ENCODE measurements at places on chromosomes 4 and X. TPM values are rescaled to one million over a fixed set of nuclear protein-coding genes. Genes with fewer than 3 reads are reported as not detected.

GRCh38 chrX:100850317-100850716 lies 23.8 kb downstream of the NOX1 start:
- no peak overlapping the region for H3K4me3 ChIP-seq
- H3K27me3 ChIP-seq, result peaks cover 3% of the 10 kb centered on the region
- H3K27ac ChIP-seq, result no peak overlapping the region

GSTCD gene
- 2.0 TPM for polyA plus RNA-seq

DNA sequence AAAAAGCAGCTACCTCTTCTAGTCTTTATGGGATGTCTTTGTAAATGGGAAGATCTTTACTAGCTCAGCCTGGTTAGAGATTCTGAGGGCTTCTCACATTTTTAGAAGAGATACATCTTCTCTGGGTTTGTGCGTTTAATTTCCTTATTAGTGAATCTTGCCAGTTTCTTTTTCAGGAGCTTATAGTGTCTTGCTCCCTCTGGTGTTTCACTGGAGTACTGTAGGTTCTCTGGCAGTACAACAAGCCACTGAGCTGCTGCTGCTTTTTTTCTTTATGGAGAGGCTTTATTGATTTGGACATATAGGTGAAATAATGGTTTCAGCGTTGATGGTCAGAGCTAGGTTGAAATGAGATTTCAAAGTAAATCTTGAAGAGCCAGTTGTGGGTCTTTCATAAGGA lies 82.9 kb downstream of the LAS1L start:
- H3K27me3 ChIP-seq, result peaks cover 2% of the 10 kb centered on the region
- no peak overlapping the region for H3K27ac ChIP-seq
- peak; percentile 3 for DNase-seq
- H3K4me3 ChIP-seq, result no peak overlapping the region

GRCh38 chr4:168923526-168924194 lies 86.4 kb downstream of the CBR4 start:
- DNase-seq, result peak; percentile 49
- H3K36me3 ChIP-seq, result peaks cover 30% of the 10 kb centered on the region
- peaks cover 1% of the 10 kb centered on the region for H3K4me1 ChIP-seq
- H3K4me3 ChIP-seq, result no peak overlapping the region
- H3K27me3 ChIP-seq, result no peaks in the 10 kb centered on the region

DNA sequence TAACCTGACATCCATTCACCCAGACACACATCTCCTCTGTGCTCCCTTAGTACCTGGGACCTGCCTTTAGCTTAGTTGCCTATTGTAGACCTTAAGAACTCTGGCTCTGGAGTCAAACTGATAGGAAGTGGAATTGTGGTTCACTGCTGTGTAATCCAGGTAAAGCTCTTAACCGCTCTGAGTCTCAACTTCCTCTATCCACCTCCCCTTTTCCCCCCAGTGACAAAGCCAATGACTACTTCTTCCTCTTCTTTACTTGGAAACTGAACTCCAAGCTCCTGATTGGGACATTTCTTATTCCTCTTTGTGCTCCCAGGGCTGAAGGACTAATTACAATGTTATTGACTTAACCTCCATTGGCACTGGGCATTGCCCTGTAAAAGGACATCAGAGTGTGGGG lies 94.1 kb downstream of the DRD5 start:
- no peaks in the 10 kb centered on the region for H3K36me3 ChIP-seq
- peaks cover 6% of the 10 kb centered on the region for H3K27me3 ChIP-seq
- no peaks in the 10 kb centered on the region for H3K4me1 ChIP-seq

CPZ gene
- not detected for polyA plus RNA-seq

DNA sequence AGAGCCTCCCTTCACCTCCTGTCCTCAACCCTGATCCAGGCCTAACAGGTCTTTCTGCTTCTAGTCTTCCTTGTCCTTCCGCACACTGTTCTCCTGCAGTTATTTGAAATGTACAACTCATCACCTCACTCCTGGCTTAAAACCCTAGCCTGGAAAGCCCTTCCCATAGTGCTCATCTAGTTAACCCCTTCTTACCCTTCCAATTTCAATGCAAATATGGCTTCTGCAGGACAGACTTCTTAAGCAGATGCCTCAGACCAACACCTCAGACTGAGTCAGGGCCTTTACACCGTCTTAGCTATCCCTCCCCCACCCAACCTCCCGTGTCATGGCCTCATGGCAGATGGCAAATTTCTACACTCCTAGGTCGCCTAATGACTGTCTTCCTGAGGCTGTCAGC lies 130.4 kb downstream of the BCOR start:
- H3K36me3 ChIP-seq, result no peaks in the 10 kb centered on the region
- H3K27ac ChIP-seq, result no peak overlapping the region
- no peak for DNase-seq
- H3K4me3 ChIP-seq, result no peak overlapping the region

- H3K27ac ChIP-seq, result no peak overlapping the region
- H3K4me3 ChIP-seq, result no peak overlapping the region
- DNase-seq, result no peak
- no peaks in the 10 kb centered on the region for H3K4me1 ChIP-seq
- peaks cover 15% of the 10 kb centered on the region for H3K27me3 ChIP-seq
- no peaks in the 10 kb centered on the region for H3K36me3 ChIP-seq
These were observed 4.8 kb downstream of the CPE start for GRCh38 chr4:165383591-165384073.

DNA sequence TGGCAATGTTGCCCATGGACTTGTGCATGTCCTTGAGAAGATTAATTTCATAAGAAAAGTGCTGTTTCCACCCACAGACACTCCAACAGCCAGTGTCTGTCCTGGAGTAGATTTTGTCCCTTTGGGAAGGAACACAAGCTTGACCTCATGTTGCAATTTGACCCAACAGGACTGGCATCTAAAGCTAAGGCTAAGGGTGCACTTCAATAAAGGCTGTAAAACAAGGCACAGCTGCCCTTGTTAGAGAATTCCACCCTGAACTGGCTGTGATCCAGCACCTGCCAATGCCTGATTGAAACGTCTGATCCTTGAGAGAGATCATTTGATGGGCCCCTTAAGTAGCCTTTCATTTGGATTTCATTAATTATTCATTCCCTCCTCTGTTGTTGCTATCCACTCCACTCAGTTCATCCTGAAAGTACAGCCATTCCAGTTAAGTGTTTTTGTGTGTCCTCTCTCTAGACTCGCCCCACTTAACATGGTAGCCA lies 56.2 kb downstream of the CD99L2 start:
- peaks cover 2% of the 10 kb centered on the region for H3K27me3 ChIP-seq
- H3K4me3 ChIP-seq, result no peak overlapping the region
- peaks cover 6% of the 10 kb centered on the region for H3K4me1 ChIP-seq
- H3K27ac ChIP-seq, result no peak overlapping the region
- H3K36me3 ChIP-seq, result no peaks in the 10 kb centered on the region

NHS gene
- not detected for polyA plus RNA-seq

- peaks cover 6% of the 10 kb centered on the region for H3K27me3 ChIP-seq
- DNase-seq, result no peak
- no peaks in the 10 kb centered on the region for H3K36me3 ChIP-seq
- H3K27ac ChIP-seq, result no peak overlapping the region
- no peaks in the 10 kb centered on the region for H3K4me1 ChIP-seq
- H3K4me3 ChIP-seq, result no peak overlapping the region
These were observed 9.7 kb upstream of the SYP start for GRCh38 chrX:49209434-49210251.

LINC00632 gene
- polyA plus RNA-seq, result not detected

GRCh38 chrX:150156615-150157014 lies 206.5 kb upstream of the MAMLD1 start:
- peaks cover 6% of the 10 kb centered on the region for H3K27me3 ChIP-seq
- no peak overlapping the region for H3K4me3 ChIP-seq
- H3K36me3 ChIP-seq, result no peaks in the 10 kb centered on the region
- no peak for DNase-seq

DNA sequence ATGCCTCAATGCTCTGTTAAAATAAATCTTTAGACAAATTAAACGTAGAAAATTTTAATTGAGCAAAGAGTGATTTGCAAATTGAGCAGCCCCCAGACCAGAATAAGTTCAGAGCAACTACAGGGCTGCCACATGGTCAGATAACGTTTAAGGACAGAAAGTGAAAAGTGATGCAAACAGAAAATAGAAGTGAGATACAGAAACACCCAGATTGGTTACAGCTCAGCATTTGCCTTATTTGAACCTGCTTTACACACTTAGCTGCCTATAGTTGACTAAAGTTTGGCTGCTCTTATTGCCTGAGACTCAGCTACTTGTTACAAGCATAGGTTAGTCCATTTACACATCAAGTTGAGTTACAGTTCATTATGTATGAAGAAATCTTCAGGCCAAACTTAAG lies 1800.8 kb upstream of the PCDH10 start:
- H3K4me3 ChIP-seq, result no peak overlapping the region
- no peak for DNase-seq
- H3K4me1 ChIP-seq, result no peaks in the 10 kb centered on the region
- no peaks in the 10 kb centered on the region for H3K36me3 ChIP-seq
- peaks cover 2% of the 10 kb centered on the region for H3K27me3 ChIP-seq

DNA sequence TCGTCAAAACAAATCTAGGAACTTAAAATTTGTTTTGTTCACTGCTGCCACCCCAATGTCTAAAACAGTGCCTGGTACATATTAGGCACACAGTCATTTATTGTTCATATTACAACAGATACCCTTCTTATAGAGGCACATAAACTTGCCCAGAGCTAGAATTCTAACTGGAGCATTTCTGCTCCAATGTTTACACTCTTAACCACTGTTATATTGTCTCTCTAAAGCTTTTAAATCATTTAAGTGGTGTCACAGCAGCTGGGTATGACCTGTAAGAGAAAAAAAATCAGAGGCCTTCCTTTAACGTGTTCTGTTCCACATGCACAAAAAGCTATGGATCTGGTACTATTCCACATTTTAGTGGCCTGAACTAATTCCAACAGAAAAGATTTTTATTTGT lies 3.0 kb downstream of the UBE2D3 start:
- H3K4me3 ChIP-seq, result no peak overlapping the region
- peaks cover 2% of the 10 kb centered on the region for H3K27me3 ChIP-seq

- H3K4me1 ChIP-seq, result no peaks in the 10 kb centered on the region
- no peaks in the 10 kb centered on the region for H3K36me3 ChIP-seq
- H3K27ac ChIP-seq, result no peak overlapping the region
- no peak overlapping the region for H3K4me3 ChIP-seq
These were observed 48.7 kb upstream of the ARHGEF6 start for GRCh38 chrX:136829413-136829812.

GPR34 gene
- 2.9 TPM for polyA plus RNA-seq

MAGEA8 gene
- not detected for polyA plus RNA-seq

PROM1 gene
- 0.16 TPM for polyA plus RNA-seq

ARSJ gene
- 0.99 TPM for polyA plus RNA-seq

DNA sequence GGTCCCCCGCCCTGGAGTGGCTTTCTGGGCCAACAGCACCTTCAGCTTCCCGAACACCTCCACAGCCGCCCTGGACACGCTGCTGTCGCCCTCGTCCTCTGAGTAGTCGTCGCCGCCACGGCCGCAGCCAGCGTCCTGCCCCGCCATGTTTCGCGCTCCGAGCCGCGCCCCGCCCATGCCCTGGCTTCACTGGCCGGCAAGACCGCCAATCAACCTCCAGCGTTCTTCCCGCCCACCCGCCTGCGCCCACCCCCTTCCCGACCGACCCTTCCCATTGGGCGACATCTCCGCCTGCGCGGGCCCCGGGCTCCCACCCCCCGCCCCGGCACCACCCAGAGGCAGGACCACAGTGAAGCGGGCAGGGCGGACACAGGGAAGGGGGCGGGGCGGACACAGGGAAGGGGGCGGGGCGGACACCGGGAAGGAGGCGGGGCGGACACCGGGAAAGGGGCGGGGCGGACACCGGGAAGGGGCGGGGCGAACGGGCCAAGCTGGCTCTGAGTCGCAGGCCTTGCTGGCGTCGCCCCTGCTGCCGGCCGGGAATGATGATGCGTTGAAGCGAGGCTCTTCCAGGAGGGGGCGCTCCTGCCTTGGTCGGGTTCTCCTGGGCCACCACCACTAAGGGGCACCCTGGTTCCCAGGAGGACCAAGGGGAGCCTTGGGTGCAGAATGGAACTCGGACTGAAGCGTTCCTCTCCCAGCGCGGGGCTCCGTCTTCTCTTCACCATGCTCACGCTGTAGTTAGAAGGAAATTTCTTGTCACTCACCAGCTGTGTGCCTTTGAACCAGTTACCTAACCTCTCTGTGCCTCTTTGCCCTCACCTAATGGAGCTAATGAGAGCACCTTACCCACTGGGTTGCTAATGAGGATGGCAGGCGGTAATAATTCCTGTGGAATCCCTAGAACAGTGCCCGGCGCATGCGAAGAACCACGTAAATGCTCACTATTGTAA lies at the start of gene HAUS7:
TSS of gene HAUS7 (minus strand) at position 166 of the 953 bp plus-strand sequence. CDS start at position 147, 19 bp downstream.
- H3K4me1 ChIP-seq, result peaks cover 6% of the 10 kb centered on the region
- peak within 1 kb of the TSS; percentile 53 for H3K27ac ChIP-seq
- peak; percentile 81 for DNase-seq
- H3K27me3 ChIP-seq, result peaks cover 4% of the 10 kb centered on the region

DGKK gene
- 0.22 TPM for polyA plus RNA-seq

CPLX1 gene
- not detected for polyA plus RNA-seq

SOX3 gene
- not detected for polyA plus RNA-seq

GRCh38 chr4:90852237-90852636 lies 725.0 kb downstream of the CCSER1 start:
- H3K27me3 ChIP-seq, result no peaks in the 10 kb centered on the region
- no peak overlapping the region for H3K4me3 ChIP-seq
- no peak for DNase-seq
- H3K36me3 ChIP-seq, result peaks cover 4% of the 10 kb centered on the region

Data from immature natural killer cell (primary cell).